ENCODE measurements at places on chromosomes 7 and 10.
A peak's percentile ranks its signal among the peaks of the same experiment; 100 is the strongest.

DNA sequence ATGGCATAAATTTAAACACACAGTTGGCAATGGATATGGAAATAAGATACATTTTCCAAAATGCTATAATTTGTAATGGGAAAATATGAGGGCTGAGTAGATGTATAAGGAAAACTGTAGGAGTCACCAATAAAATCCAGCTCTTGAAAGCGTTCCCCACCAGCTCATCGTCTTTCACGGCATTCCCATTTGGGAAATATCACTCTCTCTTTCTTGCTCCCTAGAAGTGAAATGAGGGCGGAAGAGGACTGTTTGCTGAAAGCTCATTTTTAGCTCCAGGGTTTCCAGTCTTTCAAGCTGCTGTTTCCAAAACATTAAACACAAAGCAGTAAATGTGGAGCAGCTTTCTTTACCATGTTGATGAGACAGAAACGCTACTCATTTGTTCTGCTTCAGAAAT, 104.6 kb upstream of the SFMBT2 start:
- H3K27me3 ChIP-seq, result no peaks in the 10 kb centered on the region
- no peak overlapping the region for H3K4me3 ChIP-seq
- DNase-seq, result no peak
- H3K27ac ChIP-seq, result no peak overlapping the region
- H3K4me1 ChIP-seq, result peaks cover 12% of the 10 kb centered on the region

GRCh38 chr10:90020506-90020905, 319.1 kb downstream of the KIF20B start:
- H3K4me3 ChIP-seq, result no peak overlapping the region
- no peak for DNase-seq
- no peak overlapping the region for H3K27ac ChIP-seq
- H3K4me1 ChIP-seq, result no peaks in the 10 kb centered on the region

- H3K27me3 ChIP-seq, result no peaks in the 10 kb centered on the region
- H3K27ac ChIP-seq, result no peak overlapping the region
- no peak overlapping the region for H3K4me3 ChIP-seq
- peaks cover 3% of the 10 kb centered on the region for H3K4me1 ChIP-seq
- DNase-seq, result no peak
These were observed 55.2 kb upstream of the RPA3 start for GRCh38 chr7:7773334-7774309.

- DNase-seq, result no peak
- no peaks in the 10 kb centered on the region for H3K4me1 ChIP-seq
- H3K36me3 ChIP-seq, result no peaks in the 10 kb centered on the region
- no peaks in the 10 kb centered on the region for H3K27me3 ChIP-seq
- no peak overlapping the region for H3K4me3 ChIP-seq
These were observed 249.3 kb upstream of the KCND2 start for GRCh38 chr7:120023494-120024167.

- H3K27ac ChIP-seq, result no peak overlapping the region
- no peak for DNase-seq
- peaks cover 2% of the 10 kb centered on the region for H3K27me3 ChIP-seq
- H3K36me3 ChIP-seq, result no peaks in the 10 kb centered on the region
- H3K4me1 ChIP-seq, result no peaks in the 10 kb centered on the region
These were observed 7.4 kb downstream of the NRCAM start for GRCh38 chr7:108448584-108449505.

DNA sequence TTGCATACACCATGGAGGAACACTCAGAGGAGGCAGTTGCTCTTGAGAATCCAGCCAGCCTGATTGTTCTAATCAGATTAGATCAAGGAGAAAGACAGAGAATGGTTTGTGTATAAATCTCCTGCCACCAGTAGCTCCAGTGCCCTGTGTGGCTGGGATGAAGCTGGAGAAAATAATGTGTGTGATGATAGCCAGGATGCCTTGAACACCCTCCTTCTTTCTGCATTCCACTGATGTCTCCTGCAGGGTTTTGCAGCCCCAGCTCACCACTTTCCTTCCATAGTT, 614.7 kb upstream of the FOXK1 start:
- no peak for DNase-seq
- no peaks in the 10 kb centered on the region for H3K36me3 ChIP-seq
- no peak overlapping the region for H3K4me3 ChIP-seq
- no peak overlapping the region for H3K27ac ChIP-seq
- no peaks in the 10 kb centered on the region for H3K27me3 ChIP-seq

GRCh38 chr10:31188792-31189406, 130.1 kb upstream of the ZEB1 start:
- no peak overlapping the region for H3K27ac ChIP-seq
- no peaks in the 10 kb centered on the region for H3K36me3 ChIP-seq
- H3K27me3 ChIP-seq, result no peaks in the 10 kb centered on the region
- DNase-seq, result no peak
- H3K4me3 ChIP-seq, result no peak overlapping the region
- H3K4me1 ChIP-seq, result no peaks in the 10 kb centered on the region

DNA sequence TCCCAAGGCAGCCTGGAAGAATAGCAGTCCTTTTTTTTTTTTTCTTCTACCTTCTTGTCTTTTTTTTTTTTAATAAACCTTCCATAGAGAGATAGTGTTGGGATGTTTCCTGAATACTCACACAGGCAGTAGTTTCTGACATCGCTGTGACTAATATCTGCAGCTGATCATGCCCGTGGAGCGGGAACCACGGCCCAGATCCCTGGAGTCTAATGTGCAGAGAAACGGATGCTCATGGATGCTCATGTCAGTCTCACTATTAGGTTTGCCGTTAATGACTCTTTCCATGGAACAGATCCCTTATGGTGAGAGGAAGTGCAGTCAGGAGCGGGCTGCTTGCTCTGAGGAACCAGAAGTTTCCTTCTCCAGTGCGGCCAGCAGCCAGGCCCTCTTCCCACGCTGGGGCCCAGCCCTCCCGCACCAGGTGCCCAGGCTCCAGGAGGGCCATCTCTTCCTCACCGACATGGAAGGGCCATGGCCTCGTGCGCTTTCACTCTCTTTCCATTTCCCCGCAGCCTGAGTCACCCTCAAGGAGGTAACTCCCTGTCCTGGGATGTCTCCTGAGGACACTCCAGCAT, 132.5 kb downstream of the WDR37 start:
- no peaks in the 10 kb centered on the region for H3K27me3 ChIP-seq
- H3K4me3 ChIP-seq, result no peak overlapping the region

DNA sequence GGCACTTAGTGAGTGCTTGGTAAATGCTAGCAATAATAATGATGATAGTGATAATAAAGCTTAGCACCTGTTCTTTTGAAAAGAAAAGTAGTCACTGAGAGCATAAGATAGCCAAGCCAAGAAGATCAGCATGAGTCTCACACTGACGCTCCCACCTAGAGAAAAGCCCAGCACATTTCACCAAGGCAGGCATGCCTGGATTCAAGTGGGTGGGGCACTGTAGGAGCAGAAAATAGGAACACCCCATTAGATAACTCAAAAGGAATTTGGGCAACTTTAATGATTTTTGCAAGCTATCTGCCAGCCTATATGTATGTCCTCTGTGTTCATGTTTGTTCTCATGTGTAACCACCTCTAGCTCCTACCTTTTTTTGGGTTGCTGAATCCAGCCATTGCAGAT, 18.1 kb upstream of the SORBS1 start:
- no peak overlapping the region for H3K4me3 ChIP-seq
- peaks cover 6% of the 10 kb centered on the region for H3K27me3 ChIP-seq
- no peaks in the 10 kb centered on the region for H3K36me3 ChIP-seq
- no peaks in the 10 kb centered on the region for H3K4me1 ChIP-seq
- no peak overlapping the region for H3K27ac ChIP-seq

DNA sequence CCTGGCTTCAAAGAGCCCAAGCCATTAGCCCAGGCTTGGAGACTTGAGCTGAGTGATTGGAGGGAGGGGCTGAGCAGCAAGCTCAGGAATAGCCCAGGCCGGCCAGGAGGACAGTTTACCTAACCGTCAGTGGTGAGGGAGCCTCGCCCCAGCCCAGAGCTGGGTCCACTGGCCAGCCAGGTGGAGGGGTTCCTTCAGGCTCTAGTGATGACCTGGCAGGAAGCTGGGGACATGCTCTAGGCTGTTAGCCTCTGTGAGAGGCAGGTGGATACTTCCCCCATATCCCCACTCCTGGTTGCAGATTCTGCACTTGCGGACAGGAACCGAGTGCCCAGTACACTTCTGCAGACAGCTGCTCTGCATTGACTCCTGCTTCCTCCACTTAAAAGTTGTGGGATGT, 61.2 kb upstream of the ANTXRL start:
- DNase-seq, result no peak
- H3K36me3 ChIP-seq, result peaks cover 53% of the 10 kb centered on the region
- H3K27ac ChIP-seq, result no peak overlapping the region
- no peaks in the 10 kb centered on the region for H3K27me3 ChIP-seq

GRCh38 chr7:38822549-38822948, 86.4 kb downstream of the VPS41 start:
- no peak for DNase-seq
- no peaks in the 10 kb centered on the region for H3K27me3 ChIP-seq
- H3K4me1 ChIP-seq, result no peaks in the 10 kb centered on the region
- peaks cover 21% of the 10 kb centered on the region for H3K36me3 ChIP-seq

DNA sequence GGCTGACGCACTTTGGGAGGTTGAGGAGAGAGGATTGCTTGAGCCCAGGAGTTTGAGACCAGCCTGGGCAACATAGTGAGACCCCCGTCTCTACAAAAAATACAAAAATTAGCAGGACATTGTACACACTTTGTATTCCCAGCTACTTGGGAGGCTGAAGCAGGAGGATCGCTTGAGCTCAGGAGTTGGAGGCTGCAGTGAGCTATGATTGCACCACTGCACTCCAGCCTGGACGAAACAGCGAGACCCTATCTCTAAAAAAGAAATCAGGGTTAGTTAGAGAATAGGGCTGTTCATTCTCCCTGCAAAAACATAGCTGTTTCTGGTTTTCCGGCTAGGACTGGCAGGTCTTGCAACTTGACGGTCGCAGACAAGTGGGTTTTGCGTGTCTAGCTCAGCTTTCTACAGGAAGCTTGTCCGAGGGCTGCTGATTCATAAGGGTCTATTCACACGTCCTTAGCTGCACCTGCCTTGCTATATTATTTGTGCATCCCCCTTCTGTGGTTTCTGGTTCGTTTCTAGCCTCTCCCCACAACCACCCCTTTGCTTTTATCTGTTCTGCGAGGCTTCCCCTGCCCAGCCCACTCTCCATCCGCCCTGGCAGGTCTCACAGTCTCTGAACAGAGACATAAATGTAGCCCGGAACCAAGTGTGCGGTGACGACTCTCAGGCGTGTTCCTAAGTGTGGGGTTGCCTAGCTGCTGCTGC, 10.7 kb downstream of the AMZ1 start:
- no peaks in the 10 kb centered on the region for H3K27me3 ChIP-seq
- H3K27ac ChIP-seq, result no peak overlapping the region
- peak overlapping the region; percentile 21 for H3K4me3 ChIP-seq
- no peaks in the 10 kb centered on the region for H3K36me3 ChIP-seq

DNA sequence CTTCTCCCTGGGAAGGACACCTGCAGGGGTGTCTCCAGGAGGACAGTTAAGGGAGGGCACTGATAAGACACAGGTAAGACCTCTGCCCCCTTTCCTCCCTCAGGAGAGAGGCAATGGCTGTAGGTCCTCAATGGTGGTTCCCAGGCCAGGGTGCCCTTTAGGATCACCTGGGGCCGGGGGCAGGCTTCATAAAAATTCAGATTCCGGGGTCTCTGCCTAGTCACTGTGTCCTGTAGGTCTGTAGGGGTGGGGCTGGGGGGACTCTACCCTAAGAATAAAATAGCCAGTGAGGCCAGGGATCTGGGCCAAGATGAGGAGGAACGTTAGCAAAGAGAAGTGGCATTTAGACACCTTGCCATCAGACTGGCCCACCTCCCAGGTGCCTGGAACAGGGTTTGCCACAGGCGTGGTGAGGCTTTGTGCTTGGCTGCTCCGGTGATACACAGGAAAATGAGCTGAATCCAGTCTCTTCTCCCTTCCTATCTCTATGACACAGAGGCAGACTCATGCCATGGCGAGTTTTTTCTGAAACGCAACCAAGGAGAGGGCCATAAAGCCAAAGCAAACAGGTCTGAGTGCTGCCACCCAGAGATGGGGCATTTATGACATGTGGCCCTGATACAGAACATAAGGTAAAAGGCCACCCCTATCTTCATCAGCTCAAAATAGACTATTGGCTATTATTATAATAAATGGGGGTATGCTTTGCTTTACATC, 52.6 kb downstream of the SH3PXD2A start:
- no peak overlapping the region for H3K27ac ChIP-seq
- no peaks in the 10 kb centered on the region for H3K27me3 ChIP-seq
- no peaks in the 10 kb centered on the region for H3K36me3 ChIP-seq
- DNase-seq, result no peak

DNA sequence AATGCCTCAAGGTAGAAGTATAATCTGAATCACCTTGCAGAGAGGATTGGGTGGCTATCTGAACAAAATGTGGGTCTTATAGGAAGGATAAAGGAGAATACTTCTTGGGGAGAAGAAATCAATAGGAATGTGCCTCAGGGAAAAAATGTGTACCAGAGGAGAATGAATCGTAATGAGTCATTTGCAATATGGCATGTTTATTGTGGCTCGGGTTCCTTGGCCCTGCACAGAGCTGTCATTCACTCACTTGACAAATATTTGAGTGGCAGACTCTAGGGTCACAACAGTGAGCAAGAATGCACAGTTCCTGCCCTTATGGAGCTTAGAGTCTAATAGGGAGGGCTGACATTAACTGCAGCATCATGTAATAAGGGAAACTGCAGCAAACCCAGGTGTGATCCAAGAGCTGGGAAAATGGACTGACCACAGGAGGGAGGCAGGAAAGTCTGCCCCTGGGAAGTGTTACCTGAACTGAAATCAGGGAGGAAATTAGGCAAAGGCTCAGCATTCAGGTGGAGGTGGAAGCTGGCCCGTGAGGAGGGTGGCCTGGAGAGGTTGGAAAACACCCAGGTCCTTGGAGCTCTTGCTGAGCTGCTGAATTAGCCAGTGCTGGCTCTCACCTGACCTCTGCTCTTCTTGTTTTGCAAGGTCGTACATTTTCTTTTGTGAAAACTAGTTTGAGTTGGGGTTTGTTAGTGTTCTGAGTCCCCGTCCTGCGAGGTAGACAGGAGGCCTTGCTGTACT, 203.9 kb downstream of the FRMD4A start:
- no peak overlapping the region for H3K4me3 ChIP-seq
- H3K27ac ChIP-seq, result no peak overlapping the region
- H3K36me3 ChIP-seq, result no peaks in the 10 kb centered on the region
- H3K4me1 ChIP-seq, result no peaks in the 10 kb centered on the region
- H3K27me3 ChIP-seq, result no peaks in the 10 kb centered on the region

DNA sequence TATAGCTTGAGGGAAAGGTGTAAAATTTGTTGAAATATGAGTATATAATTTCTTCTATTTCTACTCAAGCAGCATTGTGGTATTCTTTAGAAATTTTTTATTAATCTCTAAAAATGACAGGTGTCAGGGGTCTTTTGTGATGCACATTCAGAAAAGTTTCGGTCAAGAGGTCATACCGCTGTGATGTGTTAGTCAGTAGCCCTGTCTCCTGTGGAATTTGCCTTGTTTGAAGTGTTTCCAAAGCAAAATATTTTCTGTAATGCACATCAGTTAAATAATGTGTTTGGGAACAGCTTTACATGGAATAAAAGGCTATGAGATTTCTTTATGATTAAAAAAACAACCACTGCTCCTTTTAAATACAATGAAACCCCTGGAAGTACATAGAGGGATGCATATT, 35.8 kb downstream of the FOXP2 start:
- no peaks in the 10 kb centered on the region for H3K4me1 ChIP-seq
- no peaks in the 10 kb centered on the region for H3K27me3 ChIP-seq
- DNase-seq, result no peak
- no peaks in the 10 kb centered on the region for H3K36me3 ChIP-seq

- no peaks in the 10 kb centered on the region for H3K36me3 ChIP-seq
- H3K27me3 ChIP-seq, result no peaks in the 10 kb centered on the region
- H3K4me3 ChIP-seq, result no peak overlapping the region
These were observed 430.4 kb downstream of the NEBL start for GRCh38 chr10:20466731-20467130.
